ENCODE measurements at places on chromosomes 1 and 21.

DNA sequence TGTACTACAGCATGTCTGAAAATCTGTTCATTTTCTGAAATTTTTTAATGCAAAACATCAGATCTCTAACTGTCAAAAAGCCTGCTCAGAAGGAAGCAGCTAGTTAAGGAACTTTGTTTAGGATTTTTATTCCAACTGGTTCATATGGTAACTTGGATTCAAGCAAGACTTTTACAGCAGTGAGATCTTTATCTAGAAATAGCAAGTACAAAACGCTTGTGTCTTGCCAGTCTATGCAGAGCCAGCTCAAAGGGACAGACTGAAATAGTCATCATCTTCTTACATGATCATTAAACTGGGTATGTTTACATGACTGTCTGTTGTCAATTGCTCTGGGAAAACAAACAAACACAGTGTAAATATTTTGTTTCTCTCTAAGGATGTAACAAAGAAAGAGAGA is 37.6 kb downstream of the DDAH1 start:
- DNase-seq, result no peak

- no peak for DNase-seq
Measured at GRCh38 chr21:15222707-15223106, 157.9 kb upstream of the NRIP1 start.

- DNase-seq, result no peak
Measured at GRCh38 chr1:179853102-179853501, 24.5 kb downstream of the TOR1AIP2 start.

DNA sequence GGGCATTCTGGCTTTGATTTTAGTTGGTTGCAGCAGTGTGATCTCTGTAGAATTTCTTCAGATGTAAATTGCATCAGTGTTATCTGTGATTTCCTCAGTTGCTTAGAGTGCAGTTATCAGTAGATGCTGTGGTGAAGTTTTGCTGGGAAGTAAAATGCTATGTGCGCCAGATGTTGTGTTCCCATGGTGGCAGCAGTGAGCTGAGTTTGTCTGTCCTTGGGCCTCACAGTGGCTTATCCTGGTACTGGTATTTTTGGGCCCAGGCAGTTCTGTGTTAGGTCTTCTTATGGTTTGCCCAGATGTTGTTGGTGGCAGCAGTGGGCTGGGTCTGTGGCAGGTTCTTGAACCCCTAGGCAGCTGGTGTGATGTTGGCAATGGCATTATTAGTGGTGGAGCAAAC is 1242.1 kb downstream of the PLA2G4A start:
- DNase-seq, result no peak

- no peak for DNase-seq
Measured at GRCh38 chr1:1347026-1347595, 2.1 kb downstream of the DVL1 start.

GRCh38 chr1:119324198-119324597 is 44.4 kb upstream of the HAO2 start:
- DNase-seq, result no peak

DNA sequence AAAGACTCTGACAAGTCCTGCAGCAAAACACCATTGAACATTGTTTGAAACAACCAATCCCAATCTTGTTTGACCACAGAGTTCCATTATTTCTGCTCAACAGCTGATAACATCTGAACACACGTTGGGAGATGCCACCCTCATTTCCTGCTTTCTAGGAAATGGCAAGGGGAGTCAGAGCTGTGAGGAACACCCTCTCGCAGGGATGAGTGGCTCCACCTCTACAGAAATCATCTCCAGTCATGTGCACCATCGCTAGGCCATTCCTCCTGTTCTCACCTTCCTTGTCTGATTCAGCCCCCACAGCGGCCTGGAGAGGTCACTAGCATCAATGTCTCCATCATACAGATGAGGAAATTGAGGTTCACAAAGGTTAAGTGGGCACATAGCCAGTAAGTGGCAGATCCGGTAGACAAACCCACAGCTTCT is 22.4 kb upstream of the RUNX3 start:
- no peak for DNase-seq

DNA sequence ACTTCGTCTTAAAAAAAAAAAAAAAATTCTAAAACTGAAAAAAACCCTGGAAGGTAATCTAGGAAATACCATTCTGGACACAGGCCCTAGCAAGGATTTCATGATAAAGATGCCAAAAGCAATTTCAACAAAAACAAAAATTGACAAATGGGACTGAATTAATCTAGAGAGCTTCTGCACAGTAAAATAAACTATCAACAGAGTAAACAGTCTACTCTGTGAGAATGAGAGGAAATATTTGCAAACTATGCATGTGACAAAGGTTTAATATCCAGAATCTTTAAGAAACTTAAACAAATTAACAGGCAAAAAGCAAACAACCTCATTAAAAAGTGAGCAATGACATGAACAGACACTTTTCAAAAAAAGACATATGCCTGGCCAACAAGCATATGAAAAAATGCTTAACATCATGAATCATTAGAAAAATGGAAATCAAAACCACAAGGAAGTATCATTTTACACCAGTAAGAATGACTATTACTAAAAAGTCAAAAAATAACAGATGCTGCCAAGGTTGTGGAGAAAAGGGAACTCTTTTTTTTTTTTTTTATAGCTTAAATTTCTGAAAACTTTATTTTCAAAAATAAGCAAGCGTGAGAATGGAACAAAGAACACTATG is 29.4 kb upstream of the RNPC3 start:
- DNase-seq, result no peak

DNA sequence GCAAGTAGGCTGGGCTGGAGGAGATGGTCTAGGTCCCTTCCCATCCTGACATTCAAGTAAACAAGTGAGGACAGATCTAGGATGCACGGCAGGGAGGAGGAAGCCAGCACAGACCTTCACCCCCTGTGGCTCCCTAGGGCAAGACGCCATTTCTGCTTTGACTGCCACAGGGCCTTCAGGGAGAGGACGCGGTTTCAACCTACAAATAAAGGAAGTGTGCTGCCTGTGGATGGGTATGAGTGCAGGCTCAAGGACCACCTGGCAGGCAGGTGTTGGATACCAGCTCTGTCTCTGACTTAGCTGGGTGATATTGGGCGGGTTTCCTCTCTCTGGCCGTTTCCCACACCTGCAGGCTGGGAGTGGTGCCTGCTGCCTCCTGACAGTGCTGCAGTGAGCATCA is 16.2 kb downstream of the SLC2A1 start:
- no peak for DNase-seq

- DNase-seq, result no peak
Measured at GRCh38 chr1:100353988-100354387, 1.7 kb downstream of the CDC14A start.

DNA sequence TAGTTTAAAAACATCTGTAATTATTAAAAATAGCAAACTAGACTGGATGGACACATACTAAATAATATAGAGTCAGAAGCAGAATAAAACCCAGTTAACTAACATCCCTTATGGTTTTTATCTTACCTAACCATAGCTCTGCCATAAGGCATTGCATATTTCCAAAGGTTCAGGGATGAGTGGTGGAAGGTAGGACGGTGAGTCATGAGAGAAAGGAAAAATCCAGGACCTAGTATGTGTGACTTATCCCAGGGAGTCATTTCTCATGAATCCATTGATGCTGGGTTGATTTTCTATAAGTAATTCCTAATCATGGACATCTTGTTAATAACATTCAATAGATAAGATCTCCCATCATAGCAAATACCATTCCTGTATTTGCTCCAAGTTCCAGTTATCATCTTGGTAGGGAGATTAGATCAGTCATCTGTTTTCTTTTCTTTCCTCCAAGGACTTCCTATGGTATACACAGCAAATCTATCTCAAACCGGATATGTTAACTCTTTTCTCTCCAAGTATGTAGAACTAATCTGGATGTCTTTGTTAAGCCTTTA is 490.7 kb upstream of the B3GALT2 start:
- no peak for DNase-seq

Data from amygdala (tissue), 56 donors.